PC-9 (cell line): ENCODE measurements at places on chromosomes 2 and 18. TPM values are rescaled to one million over a fixed set of nuclear protein-coding genes. Genes with fewer than 3 reads are reported as not detected.

UGT1A7 gene
- 20.3 and 26.7 TPM in 2 replicates for total RNA-seq

ANKRD53 gene
- not detected in 2 replicates for total RNA-seq

SLC16A14 gene
- total RNA-seq = 0.57 and 1.4 TPM in 2 replicates

ARHGAP25 gene
- not detected in 2 replicates for total RNA-seq

MEP1B gene
- total RNA-seq = not detected in 2 replicates

TCF7L1 gene
- total RNA-seq = 2.3 and 2.8 TPM in 2 replicates

KIAA2012 gene
- not detected in 2 replicates for total RNA-seq

C2orf72 gene
- total RNA-seq = 0.13 TPM in 1 of 2 replicates, not detected in the other

PER2 gene
- 18.9 and 22.9 TPM in 2 replicates for total RNA-seq

CHST9 gene
- 0.07 TPM in 1 of 2 replicates, not detected in the other for total RNA-seq

CAPN14 gene
- 0.35 TPM in 2 replicates for total RNA-seq

IL1B gene
- total RNA-seq = 1.4 TPM in 2 replicates

NCKAP5 gene
- total RNA-seq = not detected in 2 replicates

AQP12B gene
- total RNA-seq = not detected in 2 replicates
